ENCODE measurements at places on chromosomes 2 and 18. TPM values are rescaled to one million over a fixed set of nuclear protein-coding genes. Genes with fewer than 3 reads are reported as not detected.

The KCNE4 gene
- total RNA-seq, result 3.9 TPM

GRCh38 chr2:8877894-8878293, 40.5 kb upstream of the KIDINS220 start:
- H3K27ac ChIP-seq, result no peak overlapping the region
- no peak overlapping the region for H3K4me3 ChIP-seq
- DNase-seq, result no peak
- no peaks in the 10 kb centered on the region for H3K27me3 ChIP-seq
- H3K36me3 ChIP-seq, result no peaks in the 10 kb centered on the region

GRCh38 chr2:169965495-169965894, 138.2 kb downstream of the UBR3 start:
- H3K27ac ChIP-seq, result no peak overlapping the region
- H3K4me3 ChIP-seq, result no peak overlapping the region
- no peak for DNase-seq
- no peaks in the 10 kb centered on the region for H3K36me3 ChIP-seq
- peaks cover 23% of the 10 kb centered on the region for H3K4me1 ChIP-seq
- H3K27me3 ChIP-seq, result no peaks in the 10 kb centered on the region

The TLX2 gene
- total RNA-seq, result 3.9 TPM

DNA sequence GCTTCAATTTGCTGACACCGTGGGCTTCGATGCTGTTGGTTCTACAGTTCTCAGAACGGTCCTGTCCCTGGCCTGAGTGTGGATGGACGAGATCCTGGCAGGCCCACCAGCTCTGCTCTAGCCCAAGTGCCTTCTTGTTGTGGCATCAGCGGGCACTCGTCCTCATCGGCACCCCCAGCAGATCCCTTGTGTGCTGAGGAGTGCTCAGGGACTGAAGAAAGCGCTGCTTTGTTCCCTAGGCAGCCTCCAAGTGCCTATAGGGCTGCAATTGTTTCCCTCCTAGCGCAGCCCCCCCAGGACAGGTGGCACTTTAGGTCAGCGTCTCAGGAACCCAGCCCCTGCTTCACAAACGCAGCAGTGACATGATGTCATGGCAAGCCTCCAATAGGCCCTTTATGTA, 217.7 kb downstream of the AGAP1 start:
- H3K4me3 ChIP-seq, result no peak overlapping the region
- H3K4me1 ChIP-seq, result no peaks in the 10 kb centered on the region
- H3K36me3 ChIP-seq, result no peaks in the 10 kb centered on the region
- H3K27ac ChIP-seq, result no peak overlapping the region

The NCK2 gene
- total RNA-seq, result 40.4 TPM

GRCh38 chr18:32301976-32302743, 112.3 kb downstream of the MEP1B start:
- peak overlapping the region; percentile 64 for H3K27ac ChIP-seq
- peaks cover 4% of the 10 kb centered on the region for H3K4me1 ChIP-seq
- H3K36me3 ChIP-seq, result no peaks in the 10 kb centered on the region
- peak; percentile 52 for DNase-seq

GRCh38 chr2:68569604-68570003, 73.8 kb upstream of the PROKR1 start:
- no peaks in the 10 kb centered on the region for H3K27me3 ChIP-seq
- no peak for DNase-seq
- no peak overlapping the region for H3K4me3 ChIP-seq
- H3K4me1 ChIP-seq, result no peaks in the 10 kb centered on the region
- no peak overlapping the region for H3K27ac ChIP-seq
- H3K36me3 ChIP-seq, result no peaks in the 10 kb centered on the region

DNA sequence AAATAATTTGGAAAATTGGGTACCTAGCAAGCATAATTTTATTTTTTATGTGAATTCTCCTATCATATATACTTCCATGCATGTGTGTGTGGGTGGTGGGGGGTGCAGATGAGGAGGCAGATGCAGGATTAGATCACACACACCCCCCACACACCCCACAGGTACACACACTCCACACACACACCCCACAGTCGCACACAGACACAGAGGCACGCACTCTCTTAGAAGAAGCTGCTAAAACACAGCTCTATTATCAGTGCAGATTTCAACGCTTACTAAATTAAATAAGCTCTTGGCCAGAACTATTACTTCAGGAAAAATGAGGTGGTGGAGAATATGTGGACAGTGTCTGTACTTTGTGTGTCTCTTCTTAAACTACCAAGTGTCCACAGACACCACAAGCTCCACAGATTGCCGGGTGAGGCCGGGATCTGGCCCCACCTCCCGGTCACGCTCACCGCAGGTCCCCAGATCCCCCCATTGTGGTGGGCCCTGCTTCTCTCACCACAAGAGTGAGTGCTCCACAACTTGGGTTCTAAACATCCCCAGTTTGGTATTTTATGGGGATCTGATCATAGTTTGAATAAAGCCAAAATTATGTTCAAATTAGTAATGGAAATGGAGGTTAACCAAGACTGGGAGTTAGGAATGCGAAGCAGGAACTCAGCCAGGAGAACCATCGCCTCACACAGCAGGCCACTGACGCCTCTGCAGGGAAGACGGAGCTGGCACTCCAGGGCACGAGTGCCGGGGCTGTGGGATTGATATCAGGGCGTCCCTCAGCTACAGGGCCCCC, 102.1 kb downstream of the PXDN start:
- H3K27ac ChIP-seq, result no peak overlapping the region
- H3K4me1 ChIP-seq, result no peaks in the 10 kb centered on the region
- H3K27me3 ChIP-seq, result no peaks in the 10 kb centered on the region
- DNase-seq, result no peak

The CFAP65 gene
- not detected for total RNA-seq

GRCh38 chr18:21761471-21762115, 21.0 kb downstream of the MIB1 start:
- H3K36me3 ChIP-seq, result peaks cover 3% of the 10 kb centered on the region
- no peaks in the 10 kb centered on the region for H3K27me3 ChIP-seq
- H3K27ac ChIP-seq, result no peak overlapping the region
- H3K4me1 ChIP-seq, result peaks cover 13% of the 10 kb centered on the region
- DNase-seq, result no peak

DNA sequence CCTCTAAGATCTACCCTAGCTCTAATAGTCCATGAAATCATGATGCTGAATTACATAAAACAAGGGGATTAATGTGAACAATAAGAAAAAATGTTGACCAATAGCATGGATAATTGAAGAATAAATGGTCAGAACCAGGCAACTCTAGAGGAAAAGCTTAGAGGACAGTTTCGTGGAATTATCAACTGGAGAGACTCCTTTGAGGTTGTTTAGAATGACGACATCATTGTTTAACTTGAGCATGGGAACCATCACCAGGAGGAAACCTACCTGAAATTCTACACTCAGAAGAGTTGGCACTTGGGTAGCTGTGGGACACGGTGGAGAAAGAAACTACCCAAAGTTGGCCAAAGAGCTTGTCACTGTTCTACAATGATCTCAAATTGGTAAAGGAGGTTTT, 179.2 kb upstream of the EPAS1 start:
- no peak for DNase-seq
- H3K4me3 ChIP-seq, result no peak overlapping the region
- H3K27me3 ChIP-seq, result no peaks in the 10 kb centered on the region
- peaks cover 11% of the 10 kb centered on the region for H3K4me1 ChIP-seq

DNA sequence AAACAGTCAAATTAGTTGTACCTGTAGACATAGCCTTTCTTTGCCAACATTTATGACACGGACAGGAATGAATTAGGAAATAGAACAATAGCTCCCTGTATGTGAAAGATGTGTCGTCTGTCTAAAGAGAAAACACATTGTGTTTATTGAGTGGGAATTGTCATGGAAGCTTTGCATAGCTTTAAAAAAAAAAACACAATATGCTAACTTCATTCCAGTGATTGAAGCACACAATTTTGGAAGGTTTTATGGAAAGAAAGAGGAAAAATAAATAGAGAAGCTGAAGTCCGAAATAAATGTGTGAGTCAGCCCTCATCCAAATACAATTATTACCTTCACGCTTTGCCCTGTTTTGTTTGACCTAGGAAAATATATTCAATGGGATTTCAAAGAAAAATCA, 1095.7 kb downstream of the TSN start:
- H3K27me3 ChIP-seq, result no peaks in the 10 kb centered on the region
- DNase-seq, result no peak
- no peaks in the 10 kb centered on the region for H3K36me3 ChIP-seq
- H3K4me1 ChIP-seq, result no peaks in the 10 kb centered on the region
- no peak overlapping the region for H3K27ac ChIP-seq

- H3K4me3 ChIP-seq, result peak overlapping the region; percentile 7
- no peaks in the 10 kb centered on the region for H3K36me3 ChIP-seq
- H3K4me1 ChIP-seq, result peaks cover 54% of the 10 kb centered on the region
Observed at GRCh38 chr2:10329880-10330699, 27.4 kb downstream of the HPCAL1 start.

GRCh38 chr2:142280831-142281230, 150.0 kb upstream of the LRP1B start:
- no peaks in the 10 kb centered on the region for H3K36me3 ChIP-seq
- no peak overlapping the region for H3K4me3 ChIP-seq
- H3K4me1 ChIP-seq, result no peaks in the 10 kb centered on the region
- no peak for DNase-seq

The POTEI gene
- total RNA-seq, result not detected

The LYG1 gene
- not detected for total RNA-seq

The AKAIN1 gene
- total RNA-seq, result not detected

The KLHL41 gene
- 0.42 TPM for total RNA-seq

DNA sequence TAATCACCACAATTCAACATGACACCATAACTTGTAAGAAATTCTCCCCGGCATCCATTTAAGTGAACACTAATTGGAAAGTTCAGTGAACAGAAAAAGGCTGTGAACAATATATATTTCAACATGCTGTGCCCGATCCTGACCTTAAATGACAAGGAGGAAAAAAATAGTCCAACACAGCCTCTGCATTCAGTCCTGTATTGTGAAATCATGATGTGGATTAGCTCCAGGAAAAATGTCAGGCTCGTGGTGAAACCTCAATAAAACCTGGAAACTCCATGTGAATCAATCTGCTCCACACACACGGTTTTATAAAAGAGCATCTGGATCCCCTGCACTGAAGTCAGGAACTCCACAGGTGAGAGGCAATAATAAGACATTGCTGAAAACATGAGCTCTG, 145.4 kb upstream of the SPOPL start:
- DNase-seq, result peak; percentile 52
- peaks cover 8% of the 10 kb centered on the region for H3K4me1 ChIP-seq
- H3K27me3 ChIP-seq, result no peaks in the 10 kb centered on the region
- no peaks in the 10 kb centered on the region for H3K36me3 ChIP-seq
- no peak overlapping the region for H3K27ac ChIP-seq

GRCh38 chr18:42196651-42197050, 241.6 kb downstream of the PIK3C3 start:
- no peak overlapping the region for H3K27ac ChIP-seq
- no peak overlapping the region for H3K4me3 ChIP-seq
- H3K36me3 ChIP-seq, result no peaks in the 10 kb centered on the region
- H3K27me3 ChIP-seq, result no peaks in the 10 kb centered on the region
- no peaks in the 10 kb centered on the region for H3K4me1 ChIP-seq

DNA sequence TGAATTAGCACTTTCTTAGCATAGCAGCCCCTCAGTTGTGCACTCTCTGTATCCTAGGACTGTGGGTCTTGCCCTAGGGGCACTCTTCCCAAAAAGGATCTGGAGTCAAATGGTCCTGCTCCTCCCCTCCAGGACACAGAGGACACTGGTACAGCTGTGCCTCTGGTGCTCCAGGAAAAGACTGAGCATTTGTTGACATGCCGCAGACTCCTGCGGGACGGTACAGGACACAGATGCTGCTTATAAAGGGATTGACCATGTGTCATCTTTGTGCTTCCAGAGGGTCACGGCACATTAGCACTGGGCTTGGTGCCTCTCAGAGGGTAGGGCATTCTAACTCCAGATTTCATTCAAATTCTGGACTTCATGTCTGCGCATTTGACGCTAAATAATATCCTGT, 110.5 kb downstream of the KLF7 start:
- H3K27me3 ChIP-seq, result no peaks in the 10 kb centered on the region
- H3K4me1 ChIP-seq, result no peaks in the 10 kb centered on the region
- no peak for DNase-seq
- H3K36me3 ChIP-seq, result no peaks in the 10 kb centered on the region

DNA sequence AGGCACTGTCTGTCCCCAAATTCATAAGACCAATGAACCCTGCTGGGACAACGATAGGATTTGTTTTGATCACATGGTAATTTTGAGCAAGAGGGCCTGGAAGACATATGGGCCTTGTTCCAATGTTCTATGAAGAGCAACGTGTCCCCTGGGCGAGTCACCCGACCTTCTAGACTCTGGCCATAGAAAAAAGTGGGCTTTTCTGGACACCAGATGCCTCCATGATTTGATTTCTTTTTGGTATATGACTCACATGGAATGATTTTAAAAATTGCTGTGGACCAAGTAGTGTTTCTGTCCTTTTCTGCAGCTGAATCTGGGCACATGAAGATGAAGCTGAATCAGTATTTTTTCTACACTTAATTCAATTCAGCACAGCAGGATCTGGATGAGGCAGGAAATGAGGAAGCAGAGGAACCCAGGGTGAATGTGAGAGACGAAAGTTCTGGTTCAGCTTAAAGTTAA, 104.9 kb downstream of the CDC42EP3 start:
- no peaks in the 10 kb centered on the region for H3K4me1 ChIP-seq
- H3K27me3 ChIP-seq, result no peaks in the 10 kb centered on the region
- H3K36me3 ChIP-seq, result no peaks in the 10 kb centered on the region
- H3K27ac ChIP-seq, result no peak overlapping the region
- no peak overlapping the region for H3K4me3 ChIP-seq
- DNase-seq, result peak; percentile 64

DNA sequence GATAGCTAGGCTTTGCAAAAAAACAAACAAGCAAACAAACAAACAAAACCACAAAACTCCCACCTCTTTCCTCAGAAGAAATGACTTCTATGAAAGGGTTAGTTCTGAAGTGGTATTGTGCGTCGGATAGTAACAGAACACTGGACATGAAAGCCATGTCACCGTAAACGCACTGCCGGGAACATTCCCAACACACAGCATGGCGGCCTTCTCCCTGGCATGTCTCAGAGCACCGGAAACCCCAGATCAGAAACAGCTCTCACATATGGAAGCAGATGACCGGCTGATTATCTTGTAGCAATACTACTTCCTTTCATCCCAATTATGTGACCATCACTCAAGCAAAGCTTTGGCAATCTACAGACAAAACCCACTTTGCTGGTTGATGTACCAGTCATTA, 197.8 kb upstream of the PXDN start:
- no peak overlapping the region for H3K27ac ChIP-seq
- H3K4me3 ChIP-seq, result no peak overlapping the region
- H3K36me3 ChIP-seq, result no peaks in the 10 kb centered on the region
- DNase-seq, result no peak

GRCh38 chr18:44758861-44759631, 78.4 kb downstream of the SETBP1 start:
- H3K27me3 ChIP-seq, result no peaks in the 10 kb centered on the region
- no peak overlapping the region for H3K4me3 ChIP-seq
- H3K36me3 ChIP-seq, result no peaks in the 10 kb centered on the region
- no peak for DNase-seq

DNA sequence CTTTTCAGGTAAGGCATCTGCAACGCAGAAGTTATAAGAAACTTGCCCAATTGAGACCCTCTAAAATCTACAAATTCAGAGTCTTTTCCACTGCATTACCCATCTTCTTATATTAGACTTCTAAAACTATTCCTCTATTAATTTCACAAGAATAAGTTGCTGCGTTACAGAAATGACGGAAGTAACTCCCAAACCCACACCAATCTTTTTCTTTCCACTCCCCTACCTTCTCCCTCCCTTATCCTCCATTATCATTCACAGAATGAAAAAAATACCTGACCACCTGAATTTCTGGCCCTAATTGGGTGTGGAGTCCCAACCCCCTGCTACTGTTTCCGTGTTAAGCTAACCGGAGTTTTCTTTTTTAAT, 689 bp downstream of the RPRD1A start:
- peak overlapping the region; percentile 89 for H3K27ac ChIP-seq
- peak overlapping the region; percentile 39 for H3K4me3 ChIP-seq
- no peaks in the 10 kb centered on the region for H3K36me3 ChIP-seq
- H3K27me3 ChIP-seq, result no peaks in the 10 kb centered on the region

All from adrenal gland (tissue), 19 donors.